ENCODE measurements at places on chromosomes 12 and 14.

- DNase-seq: no peak
These were observed 2.0 kb upstream of the PELI2 start for GRCh38 chr14:56115976-56116893.

DNA sequence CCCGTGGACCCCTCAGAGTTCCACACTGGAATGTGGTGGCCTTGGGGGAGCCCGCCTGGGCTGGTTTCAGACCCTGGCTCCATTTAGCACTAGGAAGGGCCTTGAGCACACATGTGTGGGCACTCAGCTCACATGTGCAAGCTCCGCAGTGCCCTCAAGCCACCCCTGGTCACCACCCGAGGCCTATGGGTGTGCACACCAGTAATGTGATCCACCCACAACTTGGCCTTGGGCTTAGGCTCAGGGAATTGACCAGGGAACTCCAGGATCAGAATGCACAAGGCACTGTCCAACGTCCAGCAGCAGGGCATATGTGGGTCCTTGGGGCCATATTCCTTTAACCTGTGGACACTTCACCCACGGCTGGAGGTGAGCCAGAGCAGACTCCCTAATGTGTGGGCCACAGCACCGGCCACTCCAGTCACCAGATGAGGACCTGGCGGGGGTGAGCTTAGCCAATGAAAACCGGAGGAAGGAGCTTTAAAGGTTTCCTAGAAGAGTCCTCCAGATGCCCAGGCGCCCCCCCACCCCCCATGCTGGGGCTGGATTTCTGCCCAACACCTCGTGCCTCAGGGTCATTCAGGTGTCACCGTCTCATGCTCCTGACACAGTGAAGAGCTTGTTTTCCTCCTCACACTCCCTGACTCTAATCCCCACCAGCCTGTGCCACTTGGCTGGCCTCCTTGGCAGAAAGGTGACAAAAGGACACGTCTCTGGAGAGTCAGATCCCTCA, 209.2 kb downstream of the ZFP36L1 start:
- DNase-seq: no peak

DNA sequence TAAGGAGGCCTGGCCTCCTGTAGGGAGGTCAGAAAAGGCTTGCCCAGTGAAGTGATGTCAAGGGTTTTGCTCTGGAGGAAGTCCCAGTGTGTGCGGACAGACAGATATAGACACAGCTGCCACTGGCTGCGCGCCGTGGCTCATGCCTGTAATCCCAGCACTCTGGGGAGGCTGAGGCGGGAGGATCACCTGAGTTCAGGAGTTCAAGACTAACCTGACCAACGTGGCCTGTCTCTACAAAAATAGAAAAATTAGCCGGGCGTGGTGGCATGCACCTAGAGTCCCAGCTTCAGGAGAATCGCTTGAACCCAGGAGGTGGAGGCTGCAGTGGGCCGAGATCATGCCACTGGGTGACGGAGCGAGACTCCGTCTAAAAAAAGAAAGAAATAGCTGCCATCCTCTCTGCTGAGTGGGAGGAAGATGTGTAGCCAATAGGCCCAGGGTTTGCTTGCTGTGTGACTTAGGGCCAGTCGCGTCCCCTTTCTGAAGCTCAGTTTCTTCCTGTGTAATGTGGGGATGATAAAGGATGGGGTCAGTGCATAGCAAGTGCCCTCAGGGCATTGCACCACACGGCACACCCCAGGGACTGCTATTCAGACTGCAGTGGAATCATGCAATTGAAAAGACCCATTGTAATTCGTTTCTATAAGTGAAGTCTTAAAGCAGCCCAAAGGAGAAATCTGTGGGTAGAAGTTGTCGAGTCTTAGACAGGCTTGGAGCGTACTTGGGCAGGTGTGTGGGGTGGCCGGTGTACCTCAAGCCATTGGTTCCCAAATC, 18.7 kb upstream of the MLEC start:
- DNase-seq: no peak

DNA sequence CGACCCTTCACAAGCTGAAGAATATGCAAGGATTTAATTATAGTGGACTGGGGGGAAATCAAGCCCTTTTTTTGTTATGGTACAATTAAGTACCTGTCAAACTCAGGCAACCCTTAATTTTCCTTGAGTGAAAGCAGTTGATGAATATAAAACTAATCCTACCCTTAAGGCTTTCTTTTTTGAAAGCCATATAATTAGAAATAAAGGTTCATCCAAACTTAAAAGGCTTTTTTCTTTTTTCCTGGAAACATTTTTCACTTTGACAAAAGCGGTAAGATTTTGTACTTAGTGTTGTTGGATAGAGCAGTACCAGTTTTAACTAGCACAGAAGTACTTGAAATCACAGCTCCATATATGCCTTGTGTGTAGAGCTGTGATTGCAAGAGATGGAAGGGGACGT, 91.9 kb upstream of the MANSC4 start:
- DNase-seq: no peak

GRCh38 chr14:61662437-61663311, 32.6 kb upstream of the HIF1A start:
- peak; percentile 76 for DNase-seq

DNA sequence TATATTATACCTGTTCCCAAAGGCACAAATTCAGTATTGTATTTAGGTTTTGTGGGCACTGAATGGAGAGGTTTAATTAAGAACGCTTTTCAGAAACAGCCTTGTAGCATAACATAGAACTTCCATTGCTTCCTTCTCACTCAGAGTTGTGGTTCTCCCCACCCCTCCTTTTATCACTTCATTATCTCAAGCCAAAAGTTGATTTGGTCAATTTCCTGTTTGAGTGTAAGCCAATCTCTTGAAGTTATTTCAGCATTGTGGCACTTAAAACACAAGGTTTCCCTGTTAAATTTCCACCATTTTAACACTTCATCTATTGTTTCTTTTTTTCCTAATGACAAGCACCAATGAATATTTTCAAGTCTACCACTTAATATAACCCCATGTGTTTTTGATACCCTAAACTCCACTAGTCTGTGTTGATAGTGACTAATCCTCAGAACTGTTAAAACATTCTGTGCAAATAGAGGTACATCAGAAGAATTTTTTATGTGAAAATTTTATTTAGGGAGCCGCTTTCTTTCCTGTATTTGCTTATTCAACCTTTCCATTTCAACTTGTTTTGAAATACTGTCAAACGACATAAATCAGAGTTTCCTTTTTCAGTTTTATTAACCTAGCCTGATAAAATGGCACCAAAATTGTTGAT, 340.1 kb downstream of the BCAT1 start:
- DNase-seq: peak; percentile 61

GRCh38 chr12:27048822-27049752, 26.7 kb downstream of the MED21 start:
- DNase-seq: peak; percentile 74

GRCh38 chr12:108214486-108214885, 85.4 kb downstream of the WSCD2 start:
- peak; percentile 9 for DNase-seq

DNA sequence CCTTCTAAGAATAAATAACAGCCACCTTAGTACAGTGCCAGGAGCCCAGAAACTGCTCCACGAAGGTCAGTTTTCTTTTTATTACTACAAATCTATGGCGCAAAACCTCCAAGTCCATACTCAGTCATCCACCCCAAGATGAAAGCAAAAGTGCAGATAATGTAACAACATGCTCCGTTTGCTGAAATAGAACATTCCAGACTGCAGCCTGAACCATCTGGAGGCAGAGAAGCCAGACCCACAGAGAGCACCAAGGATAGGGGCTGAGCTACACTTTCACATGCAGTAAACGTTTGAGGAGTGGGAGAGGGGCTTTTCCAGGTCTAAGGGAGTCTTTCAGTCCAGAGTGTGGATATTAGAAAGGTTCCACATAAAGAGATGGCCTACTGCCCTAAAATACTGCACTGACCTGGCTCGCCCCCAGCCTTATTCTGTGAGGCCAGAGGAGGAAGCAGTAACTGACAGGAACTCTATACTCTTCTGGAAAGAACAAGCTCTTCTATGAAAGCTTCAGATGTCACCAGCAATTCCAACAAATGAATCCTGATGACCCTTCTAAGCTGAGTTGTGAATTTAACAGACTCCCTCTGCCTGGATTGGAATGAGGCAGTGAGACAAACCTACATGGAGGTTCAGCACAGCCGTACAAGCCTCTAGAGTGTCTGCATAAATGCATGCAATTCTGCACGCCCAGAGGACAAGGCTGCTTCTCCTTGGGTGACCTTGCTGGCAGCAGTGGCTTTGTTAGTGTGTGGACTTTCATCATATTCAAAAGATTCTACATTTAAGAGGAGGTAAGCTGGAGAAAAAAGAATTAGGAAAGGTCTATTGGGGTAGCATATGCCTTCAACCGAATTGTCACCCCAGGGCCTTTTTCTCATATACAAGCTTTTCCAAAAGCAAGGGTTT, 153.9 kb upstream of the EGLN3 start:
- DNase-seq: no peak

DNA sequence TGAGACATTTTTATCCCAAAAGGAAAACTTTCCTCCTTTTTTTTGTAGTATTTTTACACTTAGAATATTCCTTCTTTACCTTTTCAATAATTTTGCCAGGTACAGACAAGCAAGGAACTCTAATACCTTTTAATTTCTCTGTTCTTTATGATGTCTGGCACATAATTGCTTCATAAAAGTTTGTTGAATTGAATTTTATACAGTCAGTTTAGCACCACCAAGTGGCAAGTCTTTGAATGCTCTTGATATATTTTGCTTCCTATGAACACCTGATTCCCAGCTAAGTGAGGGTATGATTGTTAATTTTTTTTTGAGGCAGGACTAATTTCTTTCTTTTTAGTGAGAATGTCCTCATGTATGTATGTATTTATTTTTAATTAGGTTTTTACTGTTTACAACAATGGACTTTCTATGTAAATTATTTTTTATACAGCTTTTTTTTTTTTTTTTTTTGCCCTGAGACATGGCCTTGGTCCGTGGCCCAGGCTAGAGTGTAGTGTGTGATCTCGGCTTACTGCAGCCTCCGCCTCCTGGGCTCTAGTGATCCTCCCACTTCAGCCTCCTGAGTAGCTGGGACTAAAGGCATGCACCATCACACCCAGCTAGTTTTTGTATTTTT, 6.9 kb downstream of the TBC1D15 start:
- peak; percentile 52 for DNase-seq

- no peak for DNase-seq
These were observed 153.7 kb downstream of the ZFP36L1 start for GRCh38 chr14:68639000-68639757.

DNA sequence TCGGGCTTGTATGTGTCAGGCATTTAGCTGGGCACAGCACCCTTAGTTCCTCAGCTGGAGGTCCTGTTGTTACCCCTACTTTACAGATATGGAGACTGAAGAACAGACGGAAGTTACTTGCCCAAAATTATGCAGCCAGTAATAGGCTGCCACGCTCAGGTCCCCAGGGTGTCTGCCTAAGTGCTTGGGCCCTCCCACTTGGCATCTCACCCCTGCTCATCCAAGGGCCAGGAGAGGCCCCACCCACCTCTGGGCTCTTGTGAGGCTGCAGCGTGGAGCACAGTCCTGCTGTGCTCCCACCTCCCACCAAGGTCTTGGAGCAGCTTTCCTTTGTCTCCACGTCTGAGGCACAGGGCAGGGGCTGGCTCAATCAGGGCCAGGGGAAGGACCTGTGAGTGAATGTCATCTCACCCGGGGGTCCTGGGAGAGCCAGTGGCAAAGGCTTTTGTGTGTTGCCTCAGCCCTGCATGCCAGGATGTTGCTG, 64.6 kb downstream of the BEGAIN start:
- no peak for DNase-seq

DNA sequence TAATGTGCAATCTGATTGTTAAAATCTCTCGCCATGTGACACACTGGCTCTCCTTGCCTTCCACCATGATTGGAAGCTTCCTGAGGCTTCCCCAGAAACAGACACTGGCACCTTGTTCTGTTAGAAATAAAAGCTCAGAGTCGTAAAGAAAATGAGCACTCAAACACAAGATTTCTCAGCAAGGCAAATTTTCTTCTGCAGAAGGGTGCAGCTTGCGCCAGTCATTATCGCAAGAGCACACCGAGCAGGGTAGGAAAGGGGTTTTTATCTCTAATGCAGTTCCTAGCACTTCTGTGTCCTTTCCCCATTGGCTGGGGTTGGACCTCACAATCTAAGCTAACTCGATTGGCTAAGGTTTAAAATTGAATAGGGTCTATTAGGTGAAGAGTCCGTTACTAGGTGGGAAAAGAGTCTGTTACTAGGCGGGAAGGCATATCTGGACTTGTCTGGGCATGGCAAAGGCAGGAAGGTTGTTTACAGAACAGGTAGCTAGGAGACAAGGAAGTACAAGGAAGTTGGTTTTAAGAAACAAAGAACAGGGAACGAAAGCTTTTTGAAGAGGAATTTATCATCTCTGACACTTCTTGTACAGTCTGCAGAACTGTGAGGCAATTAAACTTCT, 62.6 kb upstream of the BICD1 start:
- DNase-seq: no peak

- no peak for DNase-seq
These were observed 718 bp upstream of the JDP2 start for GRCh38 chr14:75427126-75427481.

DNA sequence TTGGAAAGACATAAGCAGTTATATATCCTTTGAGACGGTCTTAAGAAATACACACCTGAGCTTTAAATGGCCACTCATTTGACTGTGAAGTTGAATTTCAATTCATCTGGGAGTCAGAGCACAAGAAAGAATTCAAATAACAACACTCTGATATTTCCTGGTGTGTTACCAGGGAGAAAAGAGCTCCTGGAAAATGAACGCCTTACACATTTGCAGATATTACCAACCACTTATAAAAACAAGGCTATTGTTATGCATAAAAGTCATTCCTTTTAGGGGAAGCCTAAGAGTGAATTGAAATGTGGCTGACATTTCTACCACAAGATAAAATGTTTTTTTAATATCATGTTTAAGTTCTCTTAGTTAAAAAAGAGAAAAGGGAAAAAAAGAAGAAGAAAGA, 229.2 kb upstream of the PLEKHG7 start:
- no peak for DNase-seq

DNA sequence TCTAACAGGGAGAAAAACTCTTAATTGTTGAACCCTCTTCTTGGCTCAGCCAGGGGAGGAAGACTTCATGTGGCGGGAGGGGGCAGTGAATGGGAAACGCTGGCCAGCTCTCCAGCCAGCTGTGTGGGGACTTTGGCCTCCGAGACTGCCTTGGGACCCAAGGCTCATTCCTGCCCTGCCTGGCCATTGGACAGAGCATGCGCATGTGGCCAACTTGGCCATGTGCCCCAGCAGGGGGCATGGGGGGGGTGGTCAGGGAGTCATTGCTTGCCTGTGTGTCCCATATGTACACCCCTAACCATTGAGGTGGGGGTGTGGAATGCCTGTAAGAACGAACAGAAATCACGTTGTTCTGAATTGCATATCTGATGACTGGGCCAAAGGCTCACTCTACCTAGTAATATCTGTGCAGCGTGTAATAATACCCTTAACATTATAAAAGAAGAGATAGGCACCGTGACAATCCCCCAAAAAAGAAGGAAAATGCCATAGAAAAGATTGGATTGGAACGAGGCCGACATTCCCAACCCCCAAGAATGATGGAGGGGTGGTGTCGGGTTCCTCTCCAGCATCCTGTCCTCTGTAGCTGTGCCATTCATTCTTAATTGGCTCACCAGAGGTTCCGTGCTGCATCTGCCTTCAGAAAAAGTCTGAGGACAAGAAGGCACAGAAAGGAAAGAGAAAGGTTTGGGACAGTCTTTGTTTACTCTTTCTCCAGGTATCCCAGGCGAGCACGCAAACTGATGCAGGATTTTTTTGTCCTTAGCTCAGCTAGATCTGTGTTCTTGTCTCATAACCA, 3.5 kb upstream of the FAR2 start:
- DNase-seq: no peak

- DNase-seq: no peak
These were observed 133.3 kb downstream of the MON2 start for GRCh38 chr12:62599854-62600437.

GRCh38 chr12:67665679-67666078, 17.1 kb downstream of the DYRK2 start:
- no peak for DNase-seq

GRCh38 chr12:93915411-93915810, 233.0 kb upstream of the PLXNC1 start:
- no peak for DNase-seq
